ENCODE measurements at places on chromosomes 5 and 9.

- DNase-seq, result no peak
Observed at GRCh38 chr9:114855488-114855887, 49.6 kb upstream of the TNFSF15 start.

- DNase-seq, result no peak
Observed at GRCh38 chr5:163433271-163433670, 4.1 kb upstream of the CCNG1 start.

- no peak for DNase-seq
Observed at GRCh38 chr5:106601620-106602019, 1069.1 kb downstream of the EFNA5 start.

DNA sequence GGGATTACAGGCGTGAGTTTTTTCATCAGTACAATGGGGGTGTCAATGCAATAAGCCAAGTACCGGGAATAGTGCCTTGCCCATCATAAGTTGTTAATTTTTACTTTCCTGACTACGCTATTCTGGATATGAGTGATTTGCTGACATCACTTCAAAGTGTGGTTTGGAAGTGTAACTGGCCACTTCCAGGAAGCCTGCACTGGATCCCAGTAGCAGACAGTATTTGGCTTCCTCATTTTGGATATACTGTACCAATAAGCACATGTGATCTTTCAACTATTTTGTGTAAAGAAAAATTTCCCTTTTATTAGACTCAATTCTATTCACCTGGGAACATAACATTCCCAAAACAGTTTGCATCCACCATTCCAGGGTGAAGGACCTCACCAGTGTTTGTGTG is 417.7 kb upstream of the KLF4 start:
- no peak for DNase-seq

DNA sequence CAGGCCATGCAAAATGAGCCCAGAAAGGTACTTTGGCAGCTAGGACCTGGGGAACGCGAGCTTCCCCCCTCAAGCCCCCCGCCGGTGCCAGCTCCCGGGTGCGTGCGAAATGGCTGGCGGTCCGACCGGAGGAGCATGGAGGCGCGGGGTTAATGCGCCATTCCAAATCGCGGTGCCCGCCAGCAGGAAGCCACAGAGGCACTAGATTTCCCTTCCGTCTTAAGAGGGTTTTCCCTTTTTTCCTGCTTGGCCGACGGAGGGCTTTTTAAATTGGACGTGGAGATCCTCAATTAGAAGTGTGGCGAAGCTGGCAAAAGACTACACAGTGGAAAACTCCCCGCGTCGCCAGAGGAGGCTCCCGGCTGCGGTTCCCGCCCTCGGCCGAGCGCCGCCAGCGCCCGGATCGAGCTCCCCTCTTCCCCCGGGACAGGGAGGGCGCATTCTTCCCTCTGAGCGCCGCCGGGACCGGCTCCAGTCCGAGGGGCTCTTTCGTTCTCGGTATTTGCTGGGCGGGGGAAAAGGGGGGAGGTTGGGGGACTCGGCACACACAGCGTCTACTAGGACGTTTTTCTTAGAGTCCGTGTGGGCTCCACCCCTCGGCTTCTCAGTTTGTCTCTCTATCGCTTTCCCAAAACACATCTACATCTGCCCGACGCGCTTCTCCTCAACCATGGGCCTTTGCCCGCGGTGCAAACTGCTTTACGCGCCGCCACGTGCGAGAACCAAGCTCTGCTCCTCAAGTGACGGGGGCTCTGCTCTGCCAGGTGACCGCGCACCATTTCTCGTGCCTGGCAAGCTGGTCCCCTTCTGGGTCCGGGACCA is 3.0 kb downstream of the GDNF start:
- no peak for DNase-seq

DNA sequence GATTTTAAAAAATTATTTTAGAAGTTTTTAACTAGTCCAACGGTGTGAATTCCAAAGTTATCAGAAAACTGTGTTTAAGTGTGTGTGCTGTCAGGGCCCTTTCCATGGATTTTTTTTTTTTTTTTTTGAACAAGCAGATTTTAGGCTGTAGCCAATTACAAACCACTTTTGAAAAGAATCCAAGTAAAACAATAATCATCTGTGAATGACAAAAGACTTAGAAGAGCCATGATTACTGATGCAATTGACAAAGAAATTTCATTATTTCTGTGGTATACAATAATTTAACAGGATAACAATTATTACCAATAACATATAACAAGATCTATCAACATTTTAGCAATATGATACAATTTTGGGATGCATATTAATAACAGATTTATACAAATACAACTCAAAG is 16.2 kb upstream of the PAIP1 start:
- DNase-seq, result no peak

DNA sequence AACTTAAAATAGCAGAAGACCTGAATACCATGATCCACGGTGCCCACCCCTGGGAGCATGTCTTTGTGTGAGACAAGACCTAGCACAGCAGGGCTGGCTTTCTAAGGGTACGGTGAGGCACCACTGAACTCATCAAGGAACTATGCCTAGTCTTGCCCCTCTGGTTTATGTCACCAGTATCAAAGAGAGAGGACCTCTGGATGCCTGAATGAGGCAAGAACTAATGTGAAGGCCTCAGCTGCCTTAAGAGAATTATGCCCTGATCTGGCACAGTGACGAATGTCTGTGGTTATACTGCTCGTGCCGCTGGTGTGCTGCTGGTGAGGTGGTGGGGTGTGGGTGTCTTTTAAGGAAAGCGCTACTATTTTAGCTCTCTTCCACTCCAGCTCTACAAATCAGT is 23.0 kb downstream of the NREP start:
- peak; percentile 33 for DNase-seq

GRCh38 chr9:76756268-76756640 is 8.0 kb upstream of the PCA3 start:
- no peak for DNase-seq

DNA sequence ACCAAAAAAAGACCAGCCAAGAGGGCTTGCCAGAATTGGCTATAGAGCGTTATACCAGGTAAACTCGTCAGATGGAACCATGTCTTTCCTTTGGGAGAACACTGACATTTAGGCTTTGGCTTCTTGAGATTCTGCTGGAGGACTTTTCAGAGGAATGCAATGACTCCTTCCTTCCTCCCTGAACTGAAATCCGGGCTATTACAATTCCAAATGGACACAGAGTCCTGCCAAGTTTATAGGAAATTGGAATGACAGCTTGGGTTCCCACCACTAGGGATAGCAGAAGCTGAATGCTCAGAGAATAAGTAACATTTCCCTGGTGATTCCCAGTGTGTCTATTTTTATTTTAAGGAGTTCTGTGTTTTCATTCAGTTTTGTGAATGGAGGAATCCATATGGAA is 143.0 kb downstream of the FGF1 start:
- no peak for DNase-seq

- DNase-seq, result no peak
Observed at GRCh38 chr9:21777701-21778100, 24.7 kb upstream of the MTAP start.

- DNase-seq, result no peak
Observed at GRCh38 chr5:114305402-114306207, 56.3 kb upstream of the KCNN2 start.

DNA sequence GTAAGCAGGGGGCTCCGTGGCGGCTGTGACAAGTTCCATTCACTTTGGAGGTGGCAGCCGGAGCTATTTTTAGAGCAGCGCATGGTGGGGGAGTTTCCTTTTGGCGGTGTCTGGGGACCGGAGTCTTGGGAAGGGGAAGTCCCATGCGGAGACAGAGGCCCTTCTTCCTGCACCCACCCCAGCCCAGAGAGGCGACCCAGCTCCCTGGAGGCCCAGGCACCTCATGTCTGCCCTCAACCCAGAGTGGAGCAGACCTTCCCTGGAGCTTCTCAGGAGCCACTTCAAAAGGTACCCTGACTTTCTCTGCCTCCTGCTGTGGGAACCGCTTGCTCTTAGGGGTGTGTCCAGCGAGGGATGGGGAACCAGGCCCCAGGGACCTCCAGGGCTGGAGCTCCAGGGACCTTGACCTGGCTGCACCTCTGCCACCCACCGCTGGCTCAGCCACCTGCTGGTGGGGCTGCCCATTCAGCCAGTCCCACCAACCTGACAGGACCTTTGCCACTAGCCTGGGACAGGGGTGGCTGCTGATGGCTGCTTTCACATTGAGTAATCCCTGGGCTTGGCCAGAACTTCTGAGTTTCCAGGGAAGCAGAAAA is 34.1 kb downstream of the NEK6 start:
- peak; percentile 8 for DNase-seq

GRCh38 chr5:57157666-57158065 is 16.2 kb upstream of the GPBP1 start:
- no peak for DNase-seq

DNA sequence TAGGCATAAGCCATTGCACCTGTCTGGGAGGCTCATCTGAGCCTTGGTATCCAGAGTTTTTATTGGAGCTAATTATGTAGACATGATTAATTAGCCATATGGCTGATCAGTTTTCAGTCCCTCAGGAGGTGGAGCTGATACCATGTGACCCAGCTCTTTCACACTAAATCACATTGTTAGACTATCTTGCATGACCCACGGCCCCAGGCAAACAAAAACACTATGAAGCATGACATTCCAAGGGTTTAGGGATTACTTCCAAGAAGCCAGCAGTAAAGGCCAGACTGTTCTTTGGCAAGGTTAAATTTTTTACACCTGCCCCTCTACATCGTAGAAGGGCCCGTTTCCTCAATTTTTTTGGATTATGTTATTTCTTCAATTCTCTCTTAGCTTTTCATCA is 5.0 kb upstream of the C5orf24 start:
- DNase-seq, result no peak

GRCh38 chr5:120152472-120152871 is 311.6 kb upstream of the PRR16 start:
- no peak for DNase-seq

- no peak for DNase-seq
Observed at GRCh38 chr5:54443270-54443669, 12.2 kb upstream of the HSPB3 start.

- no peak for DNase-seq
Observed at GRCh38 chr5:116583085-116583861, 8.7 kb upstream of the SEMA6A start.

GRCh38 chr5:138980441-138980840 is 105.3 kb upstream of the LRRTM2 start:
- no peak for DNase-seq

GRCh38 chr9:79395228-79395627 is 176.5 kb upstream of the TLE4 start:
- no peak for DNase-seq

GRCh38 chr9:83583151-83584014 is 39.6 kb upstream of the IDNK start:
- DNase-seq, result peak; percentile 33

GRCh38 chr9:137380606-137381005 is 42.4 kb downstream of the EXD3 start:
- DNase-seq, result no peak

DNA sequence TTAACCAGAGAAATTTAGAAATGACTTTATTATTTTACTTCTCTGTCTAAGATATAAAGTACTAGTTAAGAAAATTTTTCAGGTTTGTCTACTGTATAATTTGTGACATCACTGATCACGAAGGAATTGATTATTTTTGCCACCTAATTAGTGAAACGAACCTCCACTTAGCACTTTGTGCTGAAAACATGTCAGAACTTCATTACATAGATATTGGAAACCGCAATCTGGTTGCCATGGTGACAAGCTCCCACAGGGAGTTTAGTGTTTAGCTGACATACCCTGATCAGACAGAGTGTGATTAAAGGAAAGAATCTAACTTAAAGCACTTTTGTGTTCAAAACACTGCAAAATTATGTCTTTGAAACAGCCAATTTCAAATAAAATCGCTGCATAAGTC is 668.4 kb upstream of the CCNG1 start:
- peak; percentile 12 for DNase-seq

DNA sequence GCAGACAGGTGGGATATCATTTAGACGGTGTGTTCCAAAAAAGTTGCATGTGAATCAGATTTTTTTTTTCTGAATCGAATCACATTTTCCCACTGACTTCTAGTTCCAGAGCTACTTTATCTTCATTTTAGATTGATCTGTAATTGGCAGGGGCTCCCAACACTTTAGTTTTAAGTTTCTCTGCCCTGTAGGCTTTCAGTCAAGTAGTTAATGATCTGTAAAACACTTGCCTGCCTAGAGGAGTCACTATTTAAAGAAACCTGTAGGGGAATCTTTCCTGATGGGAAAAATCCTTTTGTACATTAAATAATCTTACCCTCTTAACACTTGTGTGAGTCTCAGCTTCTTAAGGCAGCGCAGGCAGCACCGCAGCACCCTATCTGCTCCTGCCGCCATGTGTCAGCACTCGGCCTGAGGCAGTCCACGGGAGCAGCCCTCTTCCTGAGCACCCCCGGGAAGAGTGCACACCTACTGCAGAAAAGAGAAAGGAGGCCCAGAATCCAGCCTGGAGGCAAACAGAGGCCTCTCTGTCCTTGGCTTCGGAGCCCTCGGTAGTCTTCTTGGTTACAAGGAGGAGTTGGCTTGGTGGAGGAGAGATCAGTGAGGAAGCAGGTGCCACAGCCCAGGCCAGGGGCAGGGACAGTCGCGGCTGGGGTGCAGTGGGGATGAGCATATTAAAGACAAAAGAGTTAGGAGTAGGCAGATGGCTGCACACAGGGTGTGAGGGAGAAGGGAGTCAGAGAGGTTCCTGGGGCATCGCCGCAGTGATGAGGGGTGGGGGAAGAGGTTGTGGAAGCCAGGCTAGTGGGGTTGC is 209.3 kb downstream of the GAPVD1 start:
- DNase-seq, result no peak

- no peak for DNase-seq
Observed at GRCh38 chr9:134682026-134682425, 40.4 kb downstream of the COL5A1 start.

DNA sequence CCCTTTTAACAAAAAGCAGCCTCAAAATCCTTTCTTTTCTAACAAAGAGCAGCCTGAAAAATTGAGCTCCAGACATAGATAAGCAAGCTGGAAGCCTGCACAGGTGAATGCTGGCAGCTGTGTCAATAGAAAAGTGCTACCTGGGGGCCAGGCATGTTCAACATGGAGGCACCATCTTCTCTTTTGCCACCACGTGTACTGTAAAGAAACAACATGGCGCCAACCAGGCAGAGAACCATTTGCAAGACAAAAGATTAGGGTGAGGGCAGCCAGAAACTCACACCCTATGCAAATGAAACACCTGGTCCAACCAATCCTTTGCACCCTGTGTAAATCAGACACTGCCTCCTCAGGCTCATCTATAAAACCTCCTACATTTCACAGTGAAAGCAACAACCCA is 96.0 kb downstream of the ACTL7B start:
- DNase-seq, result no peak

DNA sequence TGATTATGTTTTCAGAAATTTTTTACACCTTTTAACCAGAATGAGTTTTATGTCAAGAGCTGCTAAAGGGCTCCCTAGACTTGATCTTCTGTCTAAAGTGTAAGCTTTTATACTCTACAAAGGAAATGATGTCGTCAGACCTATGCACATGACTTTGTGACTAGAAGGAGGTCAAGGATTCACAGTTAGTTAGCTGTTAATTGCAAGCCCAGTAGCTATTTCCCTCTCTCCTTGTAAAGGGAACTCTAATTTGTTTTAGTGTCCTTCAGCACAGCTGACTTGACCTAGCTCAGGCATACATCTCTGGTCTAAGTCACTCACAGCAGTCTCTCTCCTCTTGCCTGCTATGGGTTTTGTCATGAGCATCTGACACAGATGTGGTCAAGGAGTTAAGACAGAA is 173.5 kb upstream of the NREP start:
- DNase-seq, result no peak

Measured in DND-41 (cell line).